ENCODE measurements at places on chromosomes 4 and X.

DNA sequence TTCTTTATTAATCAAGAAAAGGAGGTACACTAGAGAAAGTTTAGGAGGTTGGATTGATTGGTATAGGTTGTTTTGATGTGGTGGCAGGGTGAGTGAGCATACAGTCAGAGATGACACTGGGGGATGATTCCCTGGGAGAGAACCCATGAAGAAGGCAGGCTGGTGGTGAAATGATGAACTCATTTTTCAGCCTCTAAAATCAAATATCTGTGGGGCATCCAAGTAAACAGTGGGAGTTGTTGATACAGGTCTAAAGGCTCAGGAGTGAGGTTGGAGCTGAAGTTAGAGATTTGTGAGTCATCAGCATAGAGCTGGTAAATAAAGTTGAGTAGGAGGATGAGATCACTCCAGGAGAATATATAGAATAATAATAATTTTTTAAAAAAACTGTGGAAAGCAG, 10.0 kb upstream of the AP1S2 start:
- peak; percentile 7 for DNase-seq

DNA sequence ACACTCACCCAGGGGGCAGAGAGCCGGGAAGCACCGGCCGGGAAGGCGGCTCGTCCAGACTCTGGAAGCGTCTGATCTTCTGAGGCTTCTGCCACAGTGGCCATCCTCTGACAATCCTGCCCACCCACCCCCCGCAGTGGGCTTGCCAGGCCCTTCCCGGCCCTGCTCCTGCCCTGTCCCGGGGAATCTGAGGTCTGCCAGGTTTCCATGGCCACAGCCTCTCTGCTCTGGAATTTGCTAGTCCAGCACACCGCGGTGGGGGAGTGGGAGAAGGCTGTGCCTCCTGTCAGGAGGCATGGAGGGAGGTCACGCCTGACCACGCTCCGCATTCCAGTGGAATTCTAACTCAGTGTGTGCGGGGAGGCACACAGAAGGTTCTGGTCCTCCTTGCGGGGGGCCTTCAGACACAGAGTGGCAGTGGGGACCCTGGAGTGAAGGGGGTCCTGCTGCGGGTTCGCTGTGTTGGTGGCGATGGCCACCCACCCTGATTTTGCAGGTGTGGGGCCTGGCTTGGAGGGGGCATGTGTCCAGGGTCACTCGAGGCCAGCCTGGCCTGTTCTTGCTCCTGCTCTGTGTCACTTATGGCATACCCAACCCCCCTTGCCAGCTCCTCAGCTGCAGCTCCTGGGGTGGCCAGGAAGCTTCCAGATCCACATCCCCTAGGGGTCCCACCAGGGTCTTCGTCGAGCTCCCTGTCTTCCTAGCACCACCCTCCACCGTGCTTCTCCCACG, 55.6 kb upstream of the ADRA2C start:
- no peak for DNase-seq

DNA sequence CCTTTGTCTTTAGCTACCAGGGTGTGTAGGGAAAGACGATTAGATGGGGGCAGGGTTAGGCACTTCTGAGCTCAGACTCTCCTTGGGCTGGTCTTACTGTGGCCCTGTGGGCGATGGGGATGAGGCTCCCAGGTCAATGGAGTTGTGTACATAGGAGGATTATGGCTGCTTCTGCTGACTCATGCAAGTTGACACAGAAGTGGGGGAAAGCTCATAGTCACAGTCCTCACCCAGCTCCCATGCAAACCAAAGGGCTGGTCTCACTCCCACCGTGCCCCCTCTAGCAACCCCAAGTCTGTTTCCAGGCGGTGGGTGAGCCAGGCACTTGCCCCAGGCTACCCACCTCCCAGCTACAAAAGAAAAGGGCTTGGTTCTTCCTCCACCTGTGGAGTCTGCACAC, 24.4 kb upstream of the VSIG4 start:
- DNase-seq = no peak

DNA sequence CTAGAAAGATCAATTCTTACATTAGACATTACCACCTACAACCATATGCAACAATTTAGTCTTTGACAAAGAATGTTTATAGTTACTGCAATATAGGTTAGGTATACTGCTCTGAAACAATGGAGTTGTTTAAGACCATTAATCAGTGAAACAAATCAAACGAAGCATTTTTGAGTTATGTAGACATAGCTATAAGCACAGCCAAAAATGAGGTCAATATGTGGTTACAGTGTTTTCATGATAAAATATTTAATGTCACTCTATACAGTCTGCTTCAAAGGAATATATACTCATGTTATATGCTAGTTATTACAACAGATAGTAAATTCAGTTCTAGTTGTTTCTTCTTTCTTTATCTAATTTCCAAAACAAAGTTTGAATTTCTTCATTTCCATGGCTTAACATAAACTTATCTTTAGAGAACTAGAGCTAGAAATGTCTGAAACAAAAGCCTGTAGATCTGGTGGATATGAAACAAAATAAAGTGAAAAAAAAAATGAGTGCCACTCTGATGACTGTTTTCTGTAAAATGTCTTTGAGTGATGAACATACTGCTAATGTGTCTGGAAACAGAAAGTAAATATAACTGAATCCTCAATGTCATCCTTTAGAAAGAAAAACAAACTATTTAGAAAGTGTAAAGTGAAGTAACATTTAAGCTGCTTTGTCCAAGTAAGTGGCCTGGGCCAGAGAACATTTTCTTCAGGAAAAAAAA, 809.0 kb downstream of the FAT4 start:
- DNase-seq = no peak

DNA sequence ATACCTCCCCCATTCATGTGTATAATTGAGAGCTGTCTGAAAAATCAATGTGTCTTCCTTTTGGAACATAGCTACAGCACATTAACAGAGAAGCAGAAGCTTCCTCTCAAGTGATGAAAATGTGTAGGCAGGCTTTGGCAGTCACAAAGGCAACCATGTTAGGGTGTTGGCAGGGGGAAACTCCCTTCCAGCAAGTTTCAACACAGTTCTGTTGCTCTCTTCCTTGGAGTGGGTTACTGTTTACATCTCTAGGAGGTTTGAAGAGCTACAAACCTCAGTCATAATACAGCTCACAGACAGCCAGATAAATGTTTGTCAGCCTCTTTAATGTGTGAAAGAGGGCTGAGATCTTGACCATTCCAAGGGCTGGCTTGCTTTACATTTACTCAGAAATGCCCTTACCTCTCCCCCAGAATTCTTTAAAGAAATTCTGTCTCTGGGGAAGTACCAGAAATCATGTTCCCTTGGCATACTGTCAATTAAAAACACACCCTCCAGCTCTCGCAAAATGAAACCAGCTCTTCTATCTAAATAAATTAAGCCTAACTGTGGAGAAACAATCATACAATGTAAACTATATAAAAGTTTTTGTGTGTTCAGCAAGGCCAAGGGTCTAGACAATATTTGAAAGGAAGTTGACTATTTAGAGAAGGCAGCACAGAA, 18.9 kb downstream of the ZBTB33 start:
- no peak for DNase-seq

DNA sequence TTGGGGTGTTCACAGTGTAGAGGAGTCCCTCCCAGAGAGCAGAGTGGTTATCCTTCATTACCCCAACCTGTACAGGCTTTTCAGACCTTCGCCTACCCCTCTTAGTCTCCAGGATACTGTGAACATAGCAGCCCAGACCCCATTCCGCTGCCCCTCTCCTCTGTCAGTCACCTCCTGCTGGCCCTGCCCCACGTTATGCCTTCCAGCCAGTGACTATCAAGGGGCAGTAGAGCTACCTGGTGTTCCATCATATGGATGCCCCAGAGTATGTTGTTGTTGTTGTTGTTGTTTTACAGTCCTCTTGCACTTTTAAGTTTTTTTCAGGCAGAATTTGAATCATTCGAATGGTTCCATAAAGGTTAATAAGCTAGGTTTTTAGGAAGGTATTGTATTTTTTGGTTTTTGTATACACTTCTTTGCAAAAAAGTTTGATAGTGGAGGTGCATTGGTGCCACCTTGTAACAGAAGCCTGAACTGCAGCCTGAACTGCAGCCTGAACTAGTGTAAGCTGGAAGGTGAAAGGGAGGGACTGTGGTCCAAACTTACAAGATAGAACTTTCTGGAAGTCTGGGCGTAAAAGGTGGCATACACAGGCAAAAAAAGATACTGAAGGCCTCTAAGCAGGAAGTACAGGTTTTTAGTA, 101.4 kb upstream of the RAB40AL start:
- no peak for DNase-seq

- no peak for DNase-seq
Observed at GRCh38 chr4:22496165-22496813, 19.6 kb downstream of the ADGRA3 start.

Measured in AG04450 (cell line).